ENCODE measurements at places on chromosomes 13 and 19. TPM values are rescaled to one million over a fixed set of nuclear protein-coding genes. Genes with fewer than 3 reads are reported as not detected.

- DNase-seq, result no peak
Measured at GRCh38 chr19:53396525-53396868, 1.5 kb downstream of the ZNF765 start.

DNA sequence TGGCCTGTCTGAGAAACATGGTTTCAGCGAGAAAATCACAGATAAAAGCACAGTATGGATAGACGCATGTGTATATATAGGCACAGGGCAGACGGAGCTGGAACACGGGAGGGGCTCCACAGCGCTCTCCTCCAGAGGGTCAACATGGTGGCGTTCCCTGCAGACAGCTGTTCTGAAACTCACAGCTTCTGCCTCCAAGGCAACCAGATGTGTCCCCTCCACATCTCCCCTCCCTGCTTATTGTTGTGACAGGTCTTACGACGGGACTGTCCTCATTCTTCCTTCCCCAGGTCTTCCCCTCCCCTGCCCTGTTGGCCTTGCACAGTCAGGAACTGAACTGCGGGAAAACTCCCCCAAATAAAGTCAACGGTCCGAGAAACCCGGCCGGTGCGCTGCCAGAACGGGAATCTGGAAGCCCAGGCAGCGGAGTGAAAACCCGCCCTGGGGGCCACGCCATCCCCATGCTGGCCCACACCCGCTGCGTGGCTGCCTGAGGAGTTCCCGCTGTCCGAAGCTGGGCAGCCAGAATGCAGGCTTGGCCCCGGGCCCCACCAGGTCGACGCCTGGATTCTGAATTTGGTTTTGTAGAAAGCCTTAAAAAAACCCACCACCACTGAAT is 2.6 kb upstream of the TIMM13 start:
- DNase-seq, result no peak

- DNase-seq, result no peak
Measured at GRCh38 chr13:32960626-32961025, 55.6 kb upstream of the KL start.

DNA sequence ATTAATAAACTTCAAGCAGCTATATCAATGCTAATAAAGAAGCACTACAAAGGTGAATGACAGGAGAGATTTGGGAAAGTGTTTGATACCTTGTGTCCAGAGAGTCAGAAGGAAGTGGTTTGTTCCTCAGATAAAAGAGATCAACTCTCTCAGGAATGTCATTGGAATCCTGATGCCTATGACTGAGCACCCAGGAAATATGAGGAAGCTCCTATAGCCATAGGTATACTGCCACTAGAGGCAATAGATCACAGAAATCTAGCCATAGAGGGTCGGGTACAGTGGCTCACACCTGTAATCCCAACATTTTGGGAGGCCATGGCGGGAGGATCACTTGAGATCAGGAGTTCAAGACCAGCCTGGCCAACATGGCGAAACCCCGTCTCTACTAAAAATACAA is 612.6 kb downstream of the DACH1 start:
- no peak for DNase-seq

DNA sequence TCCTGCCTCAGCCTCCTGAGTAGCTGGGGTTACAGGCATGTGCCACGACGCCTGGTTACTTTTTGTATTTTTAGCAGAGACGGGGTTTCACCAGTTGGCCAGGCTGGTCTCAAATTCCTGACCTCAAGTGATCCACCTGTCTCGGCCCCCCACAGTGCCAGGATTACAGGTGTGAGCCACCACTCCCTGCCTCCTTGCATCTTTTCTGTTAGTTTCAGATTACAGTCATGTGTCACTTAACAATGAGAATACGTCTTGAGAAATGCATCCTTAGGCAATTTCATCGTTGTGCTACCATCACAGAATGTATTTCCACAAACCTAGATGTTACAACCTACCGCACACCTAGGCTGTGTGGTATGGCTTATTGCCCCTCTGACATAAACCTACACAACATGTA is 180.4 kb downstream of the TM9SF2 start:
- DNase-seq, result no peak

DNA sequence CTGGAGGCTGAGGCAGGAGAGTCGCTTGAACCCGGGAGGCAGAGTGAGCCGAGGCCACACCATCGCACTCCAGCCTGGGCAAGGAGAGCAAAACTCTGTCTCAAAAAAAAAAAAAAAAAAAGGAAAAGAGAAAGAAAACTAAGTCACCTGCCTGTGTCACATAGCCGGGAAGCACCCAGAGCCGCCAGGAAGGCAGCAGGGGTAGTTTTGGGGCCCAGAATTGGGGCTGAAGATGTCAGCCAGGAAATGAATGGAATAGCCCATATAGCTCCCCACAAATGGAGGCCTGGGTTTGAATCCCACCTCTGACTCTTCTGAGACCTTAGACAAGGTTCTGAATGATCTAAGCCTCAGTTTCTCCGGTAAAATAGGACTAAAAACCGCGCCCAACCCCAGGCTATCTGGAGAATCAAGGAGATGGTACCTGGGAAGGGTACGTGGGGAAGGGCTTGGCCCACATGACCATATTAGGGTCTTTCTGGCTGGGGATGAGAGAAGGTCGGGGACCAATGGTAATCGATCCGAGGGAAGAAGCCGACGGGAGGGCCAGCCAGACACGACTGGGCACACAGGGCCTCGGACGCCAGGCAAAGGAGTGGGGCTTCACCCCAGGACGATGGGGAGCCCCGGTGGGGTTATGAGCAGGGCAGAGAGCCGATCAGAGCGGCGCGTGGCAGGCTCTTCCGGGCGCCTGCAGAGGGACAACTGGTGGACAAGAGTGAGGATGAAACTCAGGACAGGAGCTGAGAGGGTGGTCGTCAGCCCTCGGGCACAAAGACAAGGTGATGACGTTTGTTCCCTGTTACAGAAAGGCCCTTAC is 14.4 kb downstream of the CCDC124 start:
- no peak for DNase-seq

DNA sequence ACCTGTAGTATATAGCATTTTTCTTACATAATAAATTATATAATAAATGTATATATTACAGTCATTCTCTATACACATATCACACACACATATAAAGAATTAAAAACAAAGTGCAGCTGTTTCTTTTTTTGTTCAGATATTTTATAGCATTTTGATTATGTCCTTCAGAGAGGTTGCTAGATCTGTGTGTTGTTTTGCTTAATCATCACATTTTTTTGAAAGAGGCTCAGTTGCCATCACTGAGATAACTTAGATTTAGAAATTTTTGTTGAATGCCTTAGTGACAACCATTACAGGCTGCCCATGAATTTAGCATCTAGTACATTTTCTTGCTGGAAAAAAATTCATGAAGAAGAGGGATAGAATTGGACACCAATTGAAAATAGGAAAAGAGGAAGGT is 545.2 kb upstream of the PCDH9 start:
- no peak for DNase-seq

- no peak for DNase-seq
Measured at GRCh38 chr13:97768134-97768533, 185.3 kb upstream of the IPO5 start.

DNA sequence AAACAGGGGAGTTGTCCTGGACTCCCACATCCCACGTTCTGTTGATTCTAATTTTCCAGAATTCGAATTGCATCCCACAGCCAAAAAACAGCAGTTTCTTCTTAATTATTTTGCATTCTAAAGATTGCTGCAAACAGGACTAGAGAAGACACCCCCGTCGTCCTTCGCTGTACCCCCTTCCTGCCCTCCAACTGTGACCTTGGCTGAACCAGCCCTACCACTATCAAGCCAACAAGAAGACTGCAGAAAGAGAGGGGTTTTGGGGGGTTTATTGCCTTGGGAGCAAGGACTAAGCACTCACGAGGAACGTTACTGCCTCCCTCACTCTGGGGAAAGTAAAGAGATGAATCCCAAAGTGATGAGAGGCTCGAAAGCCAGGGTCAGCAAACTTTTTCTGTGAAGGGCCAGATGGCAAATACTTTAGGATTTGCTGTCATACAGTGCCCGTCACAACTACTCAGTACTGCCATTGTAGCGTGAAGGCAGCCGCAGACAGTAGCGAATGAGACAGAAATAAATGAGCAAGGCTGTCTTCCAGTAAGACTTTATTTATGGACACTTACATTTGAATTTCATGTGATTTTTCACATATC is 32.5 kb upstream of the KATNAL1 start:
- DNase-seq, result no peak

- no peak for DNase-seq
Measured at GRCh38 chr19:1278074-1278473, 2.7 kb downstream of the FAM174C start.

DNA sequence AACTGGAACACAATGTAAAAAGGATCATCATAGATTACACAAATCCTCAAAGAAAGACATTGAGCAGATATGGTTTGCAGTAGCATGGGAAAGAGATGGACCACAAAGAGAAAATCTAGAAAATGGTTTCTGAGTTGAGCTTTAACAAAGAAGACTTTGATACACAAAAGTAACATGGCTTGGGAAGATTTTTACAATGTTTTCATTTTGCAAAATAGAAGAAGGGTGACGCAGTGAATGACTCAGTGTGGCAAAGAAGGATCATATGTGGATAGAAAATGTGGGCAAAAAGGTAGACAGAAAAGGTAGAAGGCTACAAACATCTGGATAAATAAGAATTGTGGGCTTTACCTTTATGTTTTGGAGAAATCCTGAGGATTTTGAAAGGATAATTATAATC is 1220.5 kb downstream of the PCDH17 start:
- DNase-seq, result no peak

- no peak for DNase-seq
Measured at GRCh38 chr19:41541990-41542584, 33.9 kb upstream of the CEACAM21 start.

DNA sequence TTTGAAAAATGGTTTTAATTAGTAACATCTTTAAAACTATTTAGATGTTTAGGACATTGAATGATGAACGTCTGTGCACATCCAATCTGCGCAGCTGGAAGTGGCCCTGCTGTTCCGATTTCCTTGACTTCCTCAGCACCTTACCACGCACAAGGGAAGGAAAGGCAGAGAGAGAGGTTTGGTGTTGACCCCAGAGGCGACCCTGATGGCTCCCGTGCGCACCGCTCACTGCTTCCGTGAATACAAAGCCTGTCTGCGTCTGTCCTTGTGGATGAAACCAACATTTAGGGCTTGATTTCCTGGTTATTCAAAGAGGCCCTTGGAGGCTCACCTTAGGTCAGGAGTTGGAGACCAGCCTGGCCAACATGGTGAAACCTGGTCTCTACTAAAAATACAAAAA is 8.5 kb downstream of the MCF2L start:
- no peak for DNase-seq

GRCh38 chr19:12748489-12748888 is 3.1 kb upstream of the BEST2 start:
- no peak for DNase-seq

- no peak for DNase-seq
Measured at GRCh38 chr19:15283141-15283883, 49.0 kb downstream of the BRD4 start.

DNA sequence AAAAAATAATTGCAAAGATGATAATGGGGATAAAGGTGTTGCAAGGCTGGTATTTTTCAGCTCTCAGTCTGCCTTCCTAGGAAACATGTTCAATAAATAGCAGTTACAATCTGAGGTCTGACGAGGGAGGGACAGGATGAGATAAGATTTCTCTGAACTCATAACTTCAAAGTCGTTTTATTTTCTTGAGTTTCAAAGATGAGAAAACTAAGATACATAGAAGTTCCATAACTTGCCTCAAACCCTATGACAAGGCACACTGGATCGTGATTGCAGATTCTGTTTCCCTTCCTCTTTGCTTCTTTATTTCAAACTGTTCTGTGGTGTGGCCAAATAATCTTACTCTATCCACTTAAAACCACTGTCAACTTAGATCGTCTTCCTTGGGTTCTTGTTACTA is 327.2 kb downstream of the GPC5 start:
- DNase-seq, result no peak

GRCh38 chr19:31272583-31273106 is 76.6 kb downstream of the TSHZ3 start:
- no peak for DNase-seq

DNA sequence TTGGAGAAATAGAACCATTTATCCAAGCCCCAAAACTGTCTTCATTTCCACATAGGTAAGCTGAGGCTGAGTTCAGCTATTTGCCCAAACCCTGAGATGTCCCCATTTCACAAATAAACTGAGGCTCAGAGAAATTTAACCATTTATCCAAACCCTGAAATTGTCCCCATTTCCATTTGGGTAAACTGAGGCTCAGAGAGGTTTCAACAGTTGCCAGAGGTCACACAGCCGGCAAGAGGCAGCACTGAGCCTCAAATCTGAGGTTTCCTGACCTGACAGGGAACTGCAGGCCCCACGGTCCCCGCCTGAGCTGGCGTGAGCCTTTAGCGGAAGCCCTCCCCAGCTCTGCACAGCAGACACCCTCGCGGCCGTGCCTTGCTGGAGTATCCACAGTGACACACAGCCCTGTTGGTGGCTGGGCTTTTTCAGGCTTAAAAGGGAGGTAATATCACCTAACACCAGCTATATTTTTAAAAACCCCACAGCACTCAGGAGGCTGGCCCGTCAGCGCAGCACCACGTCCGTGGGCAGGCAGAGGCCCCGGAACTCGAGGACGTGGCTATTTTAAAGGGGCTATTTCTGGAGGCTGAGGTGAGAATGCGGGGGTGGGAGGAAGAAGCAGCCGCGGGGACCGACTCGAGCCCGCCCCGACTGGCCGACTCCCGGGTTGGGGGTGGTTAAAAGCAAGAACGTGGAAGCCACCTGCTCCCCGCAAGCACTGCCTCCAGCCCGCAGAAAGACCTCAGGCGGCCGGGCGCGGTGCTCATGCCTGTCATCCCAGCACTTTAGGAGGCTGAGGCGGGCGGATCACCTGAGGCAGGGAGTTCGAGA is 18.5 kb downstream of the PTPRS start:
- DNase-seq, result no peak

DNA sequence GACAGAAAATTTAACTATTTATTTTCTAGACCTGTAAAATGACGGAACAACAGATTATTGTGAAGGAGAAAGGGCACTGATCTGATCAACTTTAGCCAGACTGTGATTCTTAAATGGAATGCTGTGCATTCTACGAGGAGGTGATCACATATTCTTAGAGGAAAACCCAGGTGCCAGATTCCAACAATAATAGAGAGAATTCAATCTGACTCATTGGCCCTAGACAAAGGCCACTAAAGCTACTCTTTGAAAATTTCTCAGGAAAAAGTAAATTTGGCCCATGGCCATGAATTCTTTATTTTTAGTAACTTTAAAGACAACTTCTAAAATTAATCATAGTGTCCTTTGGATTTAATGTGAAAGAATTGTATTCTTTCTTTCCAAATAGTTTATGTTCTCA is 58.6 kb upstream of the POSTN start:
- DNase-seq, result no peak

The DCT gene
- 0.18 TPM for polyA plus RNA-seq

The ADGRE2 gene
- 0.51 TPM for polyA plus RNA-seq

The LIM2 gene
- not detected for polyA plus RNA-seq

The CSNK1G2 gene
- polyA plus RNA-seq, result 37.1 TPM

The SMAD9 gene
- 13.3 TPM for polyA plus RNA-seq

The SYT5 gene
- not detected for polyA plus RNA-seq

The A1BG gene
- polyA plus RNA-seq, result 3.6 TPM

The CEACAM6 gene
- polyA plus RNA-seq, result 0.23 TPM

The PSG7 gene
- polyA plus RNA-seq, result not detected

The CEACAM16 gene
- polyA plus RNA-seq, result 0.37 TPM

The FFAR2 gene
- 0.09 TPM for polyA plus RNA-seq

The PLK5 gene
- polyA plus RNA-seq, result 0.20 TPM

The LRRC63 gene
- polyA plus RNA-seq, result 0.11 TPM

The B3GNT3 gene
- polyA plus RNA-seq, result not detected

The ZNF548 gene
- polyA plus RNA-seq, result 20.9 TPM
